Sigmoid colon (tissue), 7 donors: ENCODE measurements at places on chromosomes 1 and 21. TPM values are rescaled to one million over a fixed set of nuclear protein-coding genes. Genes with fewer than 3 reads are reported as not detected.

The PLA2G2F gene
- polyA plus RNA-seq = 0.80 TPM

The IFT25 gene
- 17.3 TPM for polyA plus RNA-seq

The TAS1R3 gene
- 0.60 TPM for polyA plus RNA-seq

The BATF3 gene
- polyA plus RNA-seq = 3.7 TPM

The F5 gene
- 1.0 TPM for polyA plus RNA-seq

The ARID1A gene
- polyA plus RNA-seq = 7.2 TPM

The HRNR gene
- under 0.01 TPM for polyA plus RNA-seq

The CYP4B1 gene
- polyA plus RNA-seq = 6.0 TPM

The TSPAN2 gene
- 0.46 TPM for polyA plus RNA-seq

The RLF gene
- 6.1 TPM for polyA plus RNA-seq

The KLHDC8A gene
- not detected for polyA plus RNA-seq

The CD244 gene
- 1.8 TPM for polyA plus RNA-seq

The EDARADD gene
- polyA plus RNA-seq = not detected

The TRIM63 gene
- 1.8 TPM for polyA plus RNA-seq

The KCNT2 gene
- polyA plus RNA-seq = 1.2 TPM

The CHRNB2 gene
- polyA plus RNA-seq = not detected

The RNF186 gene
- 34.3 TPM for polyA plus RNA-seq

The RIMKLA gene
- polyA plus RNA-seq = 6.6 TPM

The GNAT2 gene
- not detected for polyA plus RNA-seq

The HSD3B2 gene
- 0.60 TPM for polyA plus RNA-seq

The AHCTF1 gene
- polyA plus RNA-seq = 3.7 TPM

The TMCC2 gene
- polyA plus RNA-seq = not detected

The CFAP74 gene
- polyA plus RNA-seq = not detected

The PDIK1L gene
- polyA plus RNA-seq = 4.6 TPM

The SLC6A9 gene
- 2.4 TPM for polyA plus RNA-seq

The THEM5 gene
- not detected for polyA plus RNA-seq

The DOP1B gene
- polyA plus RNA-seq = 20.7 TPM

The PGLYRP4 gene
- 1.1 TPM for polyA plus RNA-seq

The PLPPR5 gene
- 0.13 TPM for polyA plus RNA-seq

The MYBPH gene
- polyA plus RNA-seq = not detected

The NBPF6 gene
- polyA plus RNA-seq = not detected

The HTR6 gene
- 0.15 TPM for polyA plus RNA-seq

The USH2A gene
- polyA plus RNA-seq = not detected

The MRPL37 gene
- polyA plus RNA-seq = 59.2 TPM

The LCE1F gene
- not detected for polyA plus RNA-seq

The TAL1 gene
- polyA plus RNA-seq = not detected

The LAX1 gene
- 3.6 TPM for polyA plus RNA-seq

The MRPL24 gene
- polyA plus RNA-seq = 81.1 TPM

The LIN28A gene
- polyA plus RNA-seq = not detected

The MMP23B gene
- 2.2 TPM for polyA plus RNA-seq
